Effector CD4-positive, alpha-beta T cell (primary cell): ENCODE measurements at places on chromosomes 16 and 17.

DNA sequence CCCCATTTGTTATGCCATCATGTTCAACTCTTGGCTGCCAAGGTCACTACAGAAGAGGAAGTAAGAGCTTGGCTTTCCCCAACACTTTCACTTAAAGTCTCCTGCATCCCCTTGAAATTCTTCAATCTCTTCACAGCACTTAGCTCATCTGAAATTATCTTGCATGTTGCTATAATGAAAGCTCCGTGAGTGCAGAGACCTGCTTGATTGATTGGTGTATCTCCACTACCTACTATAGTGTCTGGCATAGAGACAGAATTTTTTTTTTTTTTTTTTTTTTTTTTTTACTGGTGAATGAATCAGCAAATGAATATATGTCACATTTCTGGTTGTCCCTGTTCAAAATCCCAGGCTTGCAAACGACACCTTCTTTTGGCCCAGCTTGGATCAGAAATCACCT lies 1.9 kb upstream of the SDR42E1 start:
- no peak for DNase-seq

DNA sequence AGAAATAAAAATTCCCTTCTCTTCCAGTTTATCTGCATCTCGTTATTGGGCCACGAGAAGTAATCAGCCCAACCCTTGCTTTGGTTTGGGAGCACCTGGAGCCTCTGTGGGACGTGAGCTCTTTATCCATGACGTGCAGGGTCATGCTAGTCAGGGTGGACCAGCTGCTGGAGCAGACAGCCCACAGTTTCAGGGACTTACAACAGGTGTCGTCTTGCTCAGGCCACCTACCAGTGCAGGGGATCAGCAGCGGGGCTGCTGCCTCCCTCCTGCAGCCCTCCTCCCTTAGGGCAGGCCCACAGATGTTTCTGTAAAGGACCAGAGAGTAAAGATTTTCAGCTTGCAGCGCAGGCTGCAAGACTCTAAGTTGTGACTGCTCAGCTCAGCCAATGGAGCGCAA lies 16.9 kb downstream of the ADAD2 start:
- no peak for DNase-seq

DNA sequence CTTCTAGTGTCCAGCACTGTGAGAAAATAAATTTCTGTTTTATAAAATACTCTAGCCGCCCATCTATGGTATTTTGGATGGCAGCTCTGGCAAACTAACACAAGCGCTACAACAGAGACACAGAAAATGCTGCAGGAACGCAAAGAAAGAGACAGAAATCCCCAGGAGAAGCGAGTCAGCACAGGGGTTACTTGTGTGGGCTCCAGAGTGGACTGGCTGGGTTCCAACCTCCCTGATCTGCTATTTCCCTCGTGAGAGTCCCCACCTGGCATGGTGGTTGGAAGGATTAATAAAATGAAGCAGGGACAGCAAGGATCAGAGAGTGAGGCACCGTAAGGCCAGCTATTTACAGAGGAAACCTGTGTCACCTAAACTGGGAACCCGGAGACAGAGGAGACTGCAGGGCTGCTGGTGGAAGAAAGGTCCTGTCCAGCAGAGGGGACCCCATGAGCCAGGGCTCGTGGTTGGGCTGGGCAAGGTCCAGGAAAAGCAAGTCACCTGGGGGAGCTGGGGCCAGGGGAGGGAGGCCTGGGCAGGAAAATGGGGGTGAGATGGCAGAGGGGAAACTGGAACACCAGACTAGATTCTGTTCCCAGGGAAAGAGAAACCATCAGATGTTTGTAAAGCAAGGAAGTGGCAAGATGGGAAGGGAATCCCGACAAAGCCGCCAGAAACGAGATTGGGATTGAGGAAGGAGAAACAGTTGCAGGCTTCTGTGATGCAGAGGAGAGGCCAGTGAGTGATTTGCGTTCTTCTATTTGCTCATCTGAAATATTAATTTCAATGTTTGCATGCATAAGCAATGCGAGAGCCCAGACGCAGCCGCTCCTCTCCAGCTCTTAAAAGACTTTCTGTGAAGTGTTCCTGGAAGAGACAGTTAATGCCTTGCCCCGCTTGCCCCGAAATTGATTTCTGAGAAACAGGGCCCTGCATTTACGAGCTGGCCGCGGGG lies 63.0 kb upstream of the TEKT3 start:
- DNase-seq, result no peak

DNA sequence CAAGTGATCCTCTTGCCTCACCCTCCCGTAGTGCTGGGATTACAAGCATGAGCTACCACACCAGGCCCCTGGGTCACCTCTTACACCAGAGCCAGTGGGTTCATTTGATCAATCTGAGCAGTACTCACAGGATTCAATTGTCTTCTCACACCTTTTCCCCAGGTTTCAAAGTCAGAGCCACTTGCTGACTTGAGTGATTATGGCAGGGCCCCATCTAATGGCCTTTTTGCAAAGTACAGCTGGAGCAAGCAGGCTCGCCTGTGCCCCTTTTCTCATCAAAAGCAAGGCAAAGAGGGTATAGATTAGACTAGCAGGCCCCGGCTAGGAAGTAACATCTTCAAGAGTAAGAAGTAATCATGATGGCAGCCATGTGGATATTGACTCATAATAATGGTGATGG lies 114.8 kb upstream of the NOL11 start:
- peak; percentile 27 for DNase-seq

- peak; percentile 48 for DNase-seq
Measured at GRCh38 chr16:3095869-3096268, 3.2 kb downstream of the ZSCAN10 start.

- DNase-seq, result no peak
Measured at GRCh38 chr17:30278032-30278431, 13.7 kb downstream of the BLMH start.

DNA sequence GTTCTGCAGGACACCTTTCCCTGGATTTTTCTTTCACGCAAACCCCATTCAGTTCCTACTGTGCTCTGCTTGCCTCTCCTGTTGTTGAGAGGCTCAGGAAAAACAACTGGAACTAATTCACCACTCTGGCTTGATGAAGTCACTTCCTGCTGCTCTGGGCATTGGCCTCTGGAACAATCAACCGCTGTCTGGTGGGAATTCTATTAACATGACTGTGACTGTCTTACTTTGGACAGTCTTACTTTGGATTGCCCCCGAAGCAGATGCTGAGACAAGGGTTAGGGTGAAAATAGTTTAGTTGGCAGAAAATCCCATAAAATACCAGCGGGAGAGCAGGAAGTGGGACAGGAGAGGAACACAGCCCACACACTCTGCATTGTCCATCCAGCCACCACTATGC lies 90.0 kb upstream of the HSBP1 start:
- DNase-seq, result no peak

- DNase-seq, result no peak
Measured at GRCh38 chr17:75773808-75774470, 8.9 kb upstream of the GALK1 start.

- DNase-seq, result no peak
Measured at GRCh38 chr16:12092544-12092921, 116.0 kb downstream of the SNX29 start.

- DNase-seq, result no peak
Measured at GRCh38 chr17:72631568-72631948, 460.9 kb downstream of the SLC39A11 start.

GRCh38 chr17:36921095-36921851 lies 16.0 kb upstream of the LHX1 start:
- DNase-seq, result no peak

GRCh38 chr16:63447121-63447520 lies 1410.9 kb upstream of the CDH8 start:
- DNase-seq, result no peak

DNA sequence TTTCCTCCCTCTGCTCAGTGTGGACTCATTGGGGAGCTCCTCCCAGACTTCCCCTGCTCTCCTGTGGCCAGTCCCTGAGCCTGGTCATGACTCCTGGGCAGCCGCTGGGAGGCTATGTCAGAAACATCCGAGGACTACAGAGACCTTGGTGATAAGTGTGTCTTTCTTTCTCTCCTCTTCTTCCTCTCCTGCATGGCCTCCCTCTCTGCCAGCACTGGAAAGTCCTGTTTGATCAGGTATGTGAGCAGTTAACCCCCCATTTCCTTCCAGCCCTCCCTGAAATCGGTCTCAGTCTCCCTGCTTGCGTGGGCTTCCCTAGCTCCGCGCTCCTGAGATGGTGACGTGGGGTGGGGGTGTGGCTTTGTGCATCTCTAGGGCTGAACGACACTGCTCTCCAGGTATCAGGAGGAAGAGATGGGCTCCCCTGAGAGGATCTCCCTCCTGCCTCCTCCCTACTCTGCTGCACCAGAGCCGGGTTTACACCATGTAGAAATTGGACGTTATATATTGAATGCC lies 2.1 kb downstream of the RHBDL3 start:
- DNase-seq, result no peak

- DNase-seq, result no peak
Measured at GRCh38 chr17:79985361-79985942, 50.2 kb downstream of the TBC1D16 start.

DNA sequence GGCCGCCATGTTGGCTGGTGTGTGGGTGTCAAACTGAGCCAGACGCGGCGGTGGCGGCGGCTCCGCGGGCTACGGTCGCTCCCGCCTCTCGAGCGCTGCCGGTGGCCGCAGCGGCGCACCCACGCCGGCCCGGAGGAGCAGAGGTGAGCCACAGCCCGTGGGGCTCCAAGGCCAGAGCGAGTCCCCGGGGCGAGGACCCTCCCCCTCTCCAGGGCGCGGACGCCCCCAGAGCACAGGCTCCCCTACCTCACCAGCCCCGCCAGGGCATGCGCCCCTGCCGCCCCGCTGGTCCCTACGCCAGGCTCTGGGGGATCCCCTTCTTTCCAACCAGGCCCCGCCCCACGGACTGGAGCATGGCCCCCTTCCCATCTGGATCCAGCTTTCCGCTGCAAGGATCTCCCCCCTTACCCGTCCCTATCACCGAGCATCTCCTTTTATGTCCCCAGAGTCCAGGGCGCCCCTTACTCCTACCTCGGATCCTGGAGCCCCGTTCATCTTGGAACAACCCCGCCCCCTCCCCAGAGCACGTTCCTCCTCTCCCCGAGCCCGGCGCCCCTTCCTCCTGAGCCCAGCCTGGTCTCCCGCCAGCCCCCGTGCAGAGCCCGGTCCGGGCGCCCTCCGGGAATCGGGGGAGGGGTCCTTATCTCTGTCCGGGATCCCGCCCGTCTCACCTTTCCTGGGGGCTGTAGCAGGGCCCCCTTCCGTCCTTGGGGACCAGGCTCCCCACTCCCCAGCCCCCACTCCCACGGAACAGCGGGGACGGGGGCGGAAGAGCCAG lies 412 bp downstream of the EPN2 start:
- DNase-seq, result peak; percentile 7

GRCh38 chr16:76488065-76488417 lies 210.8 kb downstream of the CNTNAP4 start:
- DNase-seq, result no peak

- no peak for DNase-seq
Measured at GRCh38 chr16:80417706-80418271, 123.0 kb upstream of the DYNLRB2 start.

DNA sequence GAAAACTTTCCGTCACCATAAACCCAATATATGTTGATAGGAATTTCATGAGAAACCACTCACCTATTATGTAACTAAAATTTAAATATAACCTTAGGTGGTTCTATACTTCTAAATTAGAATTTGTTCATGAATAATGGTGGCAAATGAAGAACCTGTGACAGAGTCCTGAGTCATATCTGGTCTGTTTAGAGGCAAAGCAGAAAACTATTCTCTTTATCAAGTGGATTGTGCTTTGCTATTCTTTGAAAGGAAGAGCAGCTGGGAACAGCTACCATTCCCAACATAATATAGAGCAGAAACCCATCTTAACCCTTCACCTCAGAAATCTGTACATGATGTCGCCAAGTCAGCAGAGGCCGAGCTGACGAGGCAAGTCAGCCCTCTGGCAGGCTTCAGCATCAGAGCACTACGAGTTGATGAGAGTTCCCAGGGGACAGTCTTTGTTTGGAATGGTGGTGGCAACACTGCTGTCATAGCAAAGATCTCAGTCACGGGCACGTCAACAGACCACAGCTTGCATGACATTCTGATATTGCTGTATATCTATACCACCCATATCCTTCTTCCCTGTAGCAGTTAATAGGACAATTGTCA lies 631.9 kb upstream of the CA10 start:
- no peak for DNase-seq
